ENCODE measurements at places on chromosomes 5 and 9. TPM values are rescaled to one million over a fixed set of nuclear protein-coding genes. Genes with fewer than 3 reads are reported as not detected.

The TPPP gene
- polyA plus RNA-seq: not detected

DNA sequence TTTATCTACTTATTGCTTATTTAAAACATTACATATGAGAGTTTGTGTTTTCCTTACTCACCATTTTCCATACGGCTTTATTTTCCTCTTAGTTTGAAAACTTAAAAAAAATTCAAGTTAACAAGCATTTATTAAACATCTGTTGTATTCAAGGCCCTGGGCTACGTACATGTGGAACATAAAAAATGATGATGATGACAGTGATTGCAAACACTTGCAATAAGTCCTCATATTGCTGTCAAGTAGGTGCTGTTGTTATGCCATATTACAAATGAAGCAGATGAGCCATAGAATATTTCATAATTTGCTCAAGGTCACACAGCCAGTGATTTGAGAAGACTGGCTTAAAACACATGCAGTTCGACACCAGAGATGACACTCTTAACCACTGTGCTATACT lies 180.6 kb downstream of the COMMD10 start:
- DNase-seq: no peak
- H3K4me1 ChIP-seq: no peaks in the 10 kb centered on the region
- no peaks in the 10 kb centered on the region for H3K27me3 ChIP-seq
- H3K4me3 ChIP-seq: no peak overlapping the region
- no peak overlapping the region for H3K27ac ChIP-seq

The PPIP5K2 gene
- 19.9 TPM for polyA plus RNA-seq

- no peaks in the 10 kb centered on the region for H3K36me3 ChIP-seq
- peaks cover 6% of the 10 kb centered on the region for H3K4me1 ChIP-seq
- no peak for DNase-seq
Observed at GRCh38 chr5:78513441-78513840, 135.1 kb downstream of the LHFPL2 start.

GRCh38 chr9:86885232-86885631 lies 62.1 kb downstream of the GAS1 start:
- H3K4me3 ChIP-seq: no peak overlapping the region
- H3K4me1 ChIP-seq: no peaks in the 10 kb centered on the region
- H3K27me3 ChIP-seq: peaks cover 26% of the 10 kb centered on the region
- no peak for DNase-seq

DNA sequence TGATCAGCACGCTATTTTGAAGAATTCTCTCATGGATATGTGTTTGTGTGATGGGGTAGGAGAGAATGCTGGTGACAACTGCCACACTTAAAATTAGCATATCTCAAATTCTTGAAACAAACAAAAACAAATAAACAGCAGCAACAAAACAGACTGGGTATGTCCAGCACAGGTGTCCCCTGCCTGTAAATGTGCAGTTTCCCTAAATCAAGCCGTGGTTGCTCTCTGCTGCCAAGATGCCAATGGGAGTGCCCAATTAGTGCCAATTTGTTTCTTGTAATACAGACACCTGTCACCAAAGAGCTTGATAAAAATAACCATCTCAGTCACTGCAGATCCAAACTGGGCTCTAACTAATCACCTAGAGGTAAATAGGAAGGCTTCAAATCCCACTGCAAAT lies 144.2 kb upstream of the SMARCA2 start:
- H3K36me3 ChIP-seq: no peaks in the 10 kb centered on the region
- H3K4me1 ChIP-seq: no peaks in the 10 kb centered on the region
- H3K4me3 ChIP-seq: no peak overlapping the region

GRCh38 chr9:131087354-131087893 lies 8.9 kb upstream of the AIF1L start:
- no peaks in the 10 kb centered on the region for H3K4me1 ChIP-seq
- no peaks in the 10 kb centered on the region for H3K36me3 ChIP-seq
- H3K27me3 ChIP-seq: peaks cover 4% of the 10 kb centered on the region
- no peak overlapping the region for H3K4me3 ChIP-seq

The SHOC1 gene
- polyA plus RNA-seq: not detected

GRCh38 chr5:158701007-158701391 lies 398.7 kb downstream of the EBF1 start:
- H3K27ac ChIP-seq: no peak overlapping the region
- H3K27me3 ChIP-seq: peaks cover 1% of the 10 kb centered on the region
- H3K36me3 ChIP-seq: no peaks in the 10 kb centered on the region
- no peak overlapping the region for H3K4me3 ChIP-seq
- DNase-seq: no peak

GRCh38 chr5:173917788-173918786 lies 29.9 kb downstream of the CPEB4 start:
- no peak overlapping the region for H3K4me3 ChIP-seq
- peaks cover 12% of the 10 kb centered on the region for H3K36me3 ChIP-seq
- H3K4me1 ChIP-seq: peaks cover 27% of the 10 kb centered on the region
- no peak overlapping the region for H3K27ac ChIP-seq

The FYB1 gene
- polyA plus RNA-seq: 431 TPM

DNA sequence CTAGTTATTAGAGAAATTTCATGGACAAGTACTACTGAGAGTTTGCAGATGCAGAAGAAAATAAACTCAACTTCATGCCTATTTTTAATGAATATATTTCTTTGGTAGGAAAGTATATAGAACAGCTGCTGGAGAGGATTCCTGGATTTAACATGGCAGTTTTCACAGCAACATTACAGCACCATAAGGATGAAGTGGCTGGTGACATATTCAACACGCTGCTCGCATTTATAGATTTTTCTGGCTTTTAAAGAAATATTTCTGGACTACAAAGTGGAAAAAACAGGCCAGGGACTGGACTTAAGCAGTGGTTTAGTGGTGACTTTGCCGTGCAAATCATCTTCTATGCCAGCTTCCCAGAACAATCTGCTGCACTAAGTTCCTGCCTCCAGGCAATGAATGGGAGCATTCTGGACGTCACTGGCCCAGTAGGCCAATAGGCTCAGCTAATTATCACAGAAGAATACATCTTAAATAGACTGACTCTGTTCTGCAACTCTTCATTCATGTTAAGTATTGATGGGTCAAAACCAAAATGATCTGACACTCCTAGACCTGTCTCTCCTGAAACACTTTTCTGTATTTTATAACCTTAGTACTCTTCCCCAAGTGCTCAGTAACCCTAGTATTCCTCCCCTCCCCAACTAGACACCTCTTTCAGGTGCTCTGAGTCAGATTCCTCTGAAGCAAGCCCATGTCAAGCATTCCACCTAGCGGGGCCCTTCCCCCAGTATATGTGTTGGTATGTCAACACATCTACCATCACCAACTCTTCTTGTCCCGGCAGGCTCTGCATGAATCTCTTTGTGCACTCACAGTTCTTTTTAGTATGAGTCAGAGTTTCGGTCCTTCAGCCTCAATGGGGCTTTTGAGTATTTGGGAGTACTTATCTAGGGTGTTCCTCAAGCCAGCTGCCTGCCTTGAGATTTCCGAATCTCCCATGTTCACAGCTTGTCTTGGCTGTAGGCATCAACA lies 625.5 kb downstream of the CHSY3 start:
- no peak overlapping the region for H3K27ac ChIP-seq
- no peak for DNase-seq
- H3K4me3 ChIP-seq: no peak overlapping the region
- no peaks in the 10 kb centered on the region for H3K4me1 ChIP-seq

DNA sequence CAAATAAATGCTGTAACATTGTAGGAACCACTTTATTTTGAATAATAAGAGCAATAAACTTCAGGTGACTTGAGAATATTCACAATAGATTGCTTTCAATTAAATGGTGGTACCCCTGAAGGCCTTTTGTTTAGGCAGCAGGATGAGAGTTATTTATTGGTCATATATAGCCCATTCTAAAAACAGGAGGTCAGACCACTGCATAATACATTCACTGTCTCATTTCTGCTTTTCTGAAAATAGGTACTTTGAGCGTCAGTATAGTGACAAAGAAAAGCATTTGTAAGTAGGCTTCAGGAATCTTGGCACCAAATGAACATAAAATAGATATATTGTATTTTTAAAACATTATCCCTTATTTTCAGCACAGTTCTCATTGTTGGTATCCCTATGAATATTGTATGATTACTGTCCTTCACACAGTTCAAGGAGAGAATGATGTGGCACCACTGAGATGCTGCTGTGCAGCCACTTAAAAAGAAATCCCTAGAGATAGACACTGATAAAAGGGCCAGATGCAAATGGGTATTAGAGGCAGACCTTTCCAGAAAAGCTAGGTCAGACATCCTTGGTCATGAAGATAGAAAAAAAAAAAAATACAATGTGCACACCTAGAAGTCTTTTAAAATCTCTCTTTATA lies 381.8 kb upstream of the ST8SIA4 start:
- no peak overlapping the region for H3K4me3 ChIP-seq
- no peaks in the 10 kb centered on the region for H3K4me1 ChIP-seq
- no peaks in the 10 kb centered on the region for H3K36me3 ChIP-seq
- no peak for DNase-seq
- H3K27me3 ChIP-seq: no peaks in the 10 kb centered on the region

The STX17 gene
- 28.4 TPM for polyA plus RNA-seq

- H3K27me3 ChIP-seq: no peaks in the 10 kb centered on the region
- H3K36me3 ChIP-seq: no peaks in the 10 kb centered on the region
- DNase-seq: no peak
Observed at GRCh38 chr5:65102371-65102975, 333.7 kb downstream of the CWC27 start.

GRCh38 chr9:95766906-95767305 lies 108.6 kb upstream of the ERCC6L2 start:
- no peak overlapping the region for H3K4me3 ChIP-seq
- H3K27me3 ChIP-seq: peaks cover 7% of the 10 kb centered on the region
- H3K4me1 ChIP-seq: peaks cover 28% of the 10 kb centered on the region
- no peak for DNase-seq

DNA sequence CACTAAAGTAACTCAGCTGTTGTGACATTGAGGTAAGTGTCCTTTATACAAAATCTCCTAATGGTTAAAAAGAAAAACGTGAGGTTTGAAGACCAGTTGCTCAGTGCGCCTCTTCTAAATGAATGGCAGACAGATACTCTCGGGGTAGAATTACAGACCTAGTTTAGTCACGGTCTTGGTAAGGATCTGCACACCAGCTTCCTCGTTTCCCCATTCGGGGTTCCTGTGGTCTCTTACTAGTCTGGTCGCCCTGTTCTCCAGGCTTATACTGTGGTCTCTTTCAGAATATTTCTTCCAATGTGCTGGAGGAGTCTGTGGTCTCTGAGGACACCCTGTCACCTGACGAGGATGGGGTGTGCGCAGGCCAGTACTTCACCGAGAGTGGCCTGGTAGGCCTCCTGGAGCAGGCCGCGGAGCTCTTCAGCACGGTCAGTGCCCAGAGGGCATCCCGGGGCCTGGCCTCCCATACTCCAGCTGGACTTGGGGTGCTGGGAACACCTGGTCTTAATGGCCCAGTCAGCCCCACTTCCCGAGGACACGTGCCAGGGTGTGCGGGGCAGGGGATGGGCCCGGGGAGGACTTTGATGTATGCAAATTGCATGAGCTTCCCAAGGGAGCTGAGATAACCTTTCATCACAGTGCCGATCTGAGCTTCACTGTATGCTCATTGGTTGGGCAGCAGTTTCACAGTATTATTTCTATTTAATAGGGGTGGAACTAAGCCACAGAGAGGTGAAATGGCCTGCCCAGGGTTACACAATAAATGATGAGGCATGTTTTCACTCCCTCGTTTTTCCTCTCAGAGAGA lies 224.5 kb downstream of the DOCK8 start:
- no peak overlapping the region for H3K4me3 ChIP-seq
- H3K36me3 ChIP-seq: peaks cover 13% of the 10 kb centered on the region
- no peak for DNase-seq
- H3K27ac ChIP-seq: peak overlapping the region; percentile 32
- no peaks in the 10 kb centered on the region for H3K27me3 ChIP-seq
- no peaks in the 10 kb centered on the region for H3K4me1 ChIP-seq

GRCh38 chr5:59317023-59317773 lies 576.3 kb downstream of the PDE4D start:
- no peaks in the 10 kb centered on the region for H3K36me3 ChIP-seq
- H3K4me3 ChIP-seq: no peak overlapping the region

The IFNK gene
- polyA plus RNA-seq: not detected

- no peaks in the 10 kb centered on the region for H3K36me3 ChIP-seq
- peaks cover 6% of the 10 kb centered on the region for H3K4me1 ChIP-seq
- H3K27me3 ChIP-seq: peaks cover 2% of the 10 kb centered on the region
Observed at GRCh38 chr9:76592974-76593347, 134.0 kb downstream of the GCNT1 start.

The TNFSF15 gene
- polyA plus RNA-seq: not detected

DNA sequence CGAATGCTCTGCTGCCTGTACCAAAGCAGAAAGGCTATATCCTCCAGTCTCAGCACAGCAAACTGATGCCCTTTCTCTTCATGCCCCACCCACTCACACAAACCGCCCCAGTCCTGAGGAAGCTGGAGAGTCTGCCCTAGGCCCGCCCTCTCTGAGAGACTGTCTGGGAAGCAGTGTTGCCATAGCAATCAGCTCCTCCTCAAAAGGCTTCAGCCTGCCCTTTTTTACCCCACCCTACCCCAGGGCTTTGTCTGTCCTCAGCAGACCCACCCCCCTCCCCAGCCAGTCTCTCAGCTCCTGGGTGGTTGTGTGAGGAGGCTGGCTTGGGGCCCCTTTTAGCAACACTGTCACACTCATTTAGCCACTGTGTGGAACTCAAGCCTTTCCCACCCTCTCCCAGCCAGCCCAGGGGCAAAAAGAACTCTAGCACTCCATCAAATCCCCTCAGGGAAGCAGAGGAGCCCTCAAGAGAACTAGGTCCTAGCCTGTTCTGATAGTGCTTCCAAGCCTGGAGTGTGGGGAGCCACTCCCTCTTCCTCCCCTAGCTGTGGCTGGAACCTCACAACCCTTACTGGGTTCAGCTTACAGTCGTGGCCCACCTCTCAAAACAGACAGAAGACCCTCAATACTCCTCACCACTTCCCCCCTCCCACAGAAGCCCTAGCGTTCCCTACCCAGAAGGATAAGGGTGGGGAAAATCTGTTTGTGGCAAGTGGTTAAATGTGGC lies 1.4 kb downstream of the ATOSB start:
- peak overlapping the region; percentile 94 for H3K4me3 ChIP-seq
- peaks cover 67% of the 10 kb centered on the region for H3K4me1 ChIP-seq
- peak; percentile 72 for DNase-seq
- no peaks in the 10 kb centered on the region for H3K36me3 ChIP-seq

GRCh38 chr9:74570879-74571512 lies 73.9 kb downstream of the RORB start:
- H3K27me3 ChIP-seq: peaks cover 5% of the 10 kb centered on the region
- no peaks in the 10 kb centered on the region for H3K4me1 ChIP-seq
- no peak overlapping the region for H3K4me3 ChIP-seq
- no peak for DNase-seq

The SKIC3 gene
- 46.1 TPM for polyA plus RNA-seq

DNA sequence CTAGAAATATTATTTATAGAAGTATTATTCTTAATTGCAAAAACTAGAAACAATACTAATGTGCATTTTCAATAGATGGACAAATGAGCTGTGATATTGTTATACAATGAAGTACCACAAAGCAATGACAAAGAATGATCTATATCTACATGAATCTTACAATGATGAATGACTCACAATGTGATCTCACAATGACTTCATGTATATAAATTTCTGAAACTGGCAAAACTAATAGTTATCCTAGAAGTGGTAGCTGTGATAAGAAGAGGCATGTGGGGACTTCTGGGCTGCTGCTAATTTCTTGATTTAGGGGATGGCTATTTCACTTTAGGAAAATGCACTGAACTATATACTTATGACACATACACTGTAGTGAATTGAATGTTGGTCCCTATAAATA lies 396.0 kb upstream of the ZNF608 start:
- H3K27ac ChIP-seq: no peak overlapping the region
- H3K4me1 ChIP-seq: no peaks in the 10 kb centered on the region
- no peak overlapping the region for H3K4me3 ChIP-seq
- DNase-seq: no peak
